Astrocyte of the spinal cord (primary cell): ENCODE measurements at places on chromosomes 16 and 17.

DNA sequence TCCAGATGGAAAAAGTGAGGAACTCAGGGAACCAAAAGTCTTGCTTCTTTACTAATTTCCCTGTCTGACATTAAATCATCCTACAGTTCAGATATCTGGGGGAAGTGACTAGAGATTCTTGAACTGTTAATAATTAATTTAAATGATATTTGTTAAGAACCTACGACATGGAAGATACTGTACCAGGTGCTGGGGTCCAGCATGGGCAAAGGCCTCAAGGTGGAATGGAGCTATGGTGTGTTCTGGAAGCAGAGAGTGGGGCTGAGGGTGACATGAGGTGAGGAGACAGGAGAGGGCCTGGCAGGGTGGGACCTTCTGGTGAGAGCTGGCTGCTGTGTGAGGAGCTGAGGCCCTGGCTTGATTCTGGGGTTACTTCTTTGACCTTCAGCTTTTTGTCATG is 6.0 kb upstream of the CCL2 start:
- no peak for DNase-seq

DNA sequence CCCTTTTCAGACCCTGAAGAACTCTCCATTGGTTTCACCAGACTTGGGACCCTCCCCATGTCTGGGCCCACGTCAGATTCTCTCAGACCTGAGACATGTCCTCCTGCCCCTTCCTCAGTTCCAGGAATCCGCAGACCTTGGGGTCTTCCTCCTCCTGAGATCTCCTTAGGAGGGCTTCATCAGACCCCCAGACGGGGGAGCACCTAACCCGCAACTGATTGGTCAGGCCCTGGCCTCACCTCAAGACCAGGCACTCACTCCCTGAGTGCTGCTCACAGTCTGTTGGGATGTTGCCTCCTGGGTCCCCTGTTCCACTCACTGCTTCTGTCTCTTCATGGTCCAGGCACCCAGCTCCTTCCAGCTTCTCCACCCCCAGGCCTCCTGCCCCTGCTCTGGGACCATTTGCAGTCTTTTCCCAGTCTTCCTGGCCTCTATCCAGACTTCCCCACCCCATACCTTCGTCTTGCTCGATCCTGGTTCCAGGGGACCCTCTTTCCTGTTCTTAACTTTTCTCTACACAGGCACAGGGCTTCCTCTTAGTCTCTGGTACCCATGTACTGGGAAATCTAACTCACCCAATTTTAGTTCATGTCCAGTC is 1.2 kb downstream of the GID4 start:
- DNase-seq, result no peak

DNA sequence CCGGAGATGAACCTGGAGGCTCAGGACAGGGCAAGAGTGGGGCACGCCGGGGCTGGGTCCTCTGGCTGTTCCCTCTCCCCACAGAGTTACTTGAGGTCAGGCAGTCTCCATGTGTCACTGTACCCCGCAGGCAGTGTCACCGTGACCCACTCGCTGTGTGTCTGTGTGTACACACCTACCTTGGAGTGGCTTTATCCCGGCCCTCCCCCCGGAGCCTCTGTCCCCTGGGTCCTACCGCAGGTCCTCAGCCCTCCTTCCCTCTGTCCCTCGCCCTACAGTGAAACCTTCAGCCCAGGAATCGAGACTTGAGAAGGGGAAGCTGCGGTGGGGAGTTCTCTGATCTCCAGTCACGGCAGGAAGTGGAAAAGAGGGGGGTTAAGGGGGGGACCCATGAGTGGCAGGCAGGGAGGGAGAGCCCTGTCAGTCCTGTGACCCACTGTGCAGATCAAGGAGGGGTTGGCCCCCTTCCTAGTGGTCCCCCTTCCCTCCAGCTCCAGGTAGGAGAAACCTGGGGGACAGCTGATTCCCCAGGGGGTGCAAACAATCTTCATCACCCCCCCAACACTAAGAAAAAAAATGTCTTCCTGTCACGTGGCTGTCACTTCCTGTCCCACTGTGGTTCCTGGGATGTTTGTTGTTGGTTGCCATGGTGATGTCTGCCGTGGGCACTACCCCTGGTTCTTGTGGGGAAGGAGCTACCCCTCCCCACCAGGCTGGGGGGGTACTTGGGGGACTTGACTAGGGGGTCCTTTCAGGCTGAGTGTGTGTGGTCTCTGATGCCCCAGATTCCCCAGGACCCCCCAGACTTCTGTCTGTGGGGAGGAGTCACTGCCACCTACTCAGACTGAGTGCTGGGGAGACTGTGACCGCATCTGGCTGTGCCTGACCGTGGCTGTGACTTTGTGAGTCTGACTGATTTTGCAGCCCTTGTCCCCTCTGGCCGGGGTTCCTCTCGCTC is 13.7 kb downstream of the RARA start:
- peak; percentile 84 for DNase-seq

DNA sequence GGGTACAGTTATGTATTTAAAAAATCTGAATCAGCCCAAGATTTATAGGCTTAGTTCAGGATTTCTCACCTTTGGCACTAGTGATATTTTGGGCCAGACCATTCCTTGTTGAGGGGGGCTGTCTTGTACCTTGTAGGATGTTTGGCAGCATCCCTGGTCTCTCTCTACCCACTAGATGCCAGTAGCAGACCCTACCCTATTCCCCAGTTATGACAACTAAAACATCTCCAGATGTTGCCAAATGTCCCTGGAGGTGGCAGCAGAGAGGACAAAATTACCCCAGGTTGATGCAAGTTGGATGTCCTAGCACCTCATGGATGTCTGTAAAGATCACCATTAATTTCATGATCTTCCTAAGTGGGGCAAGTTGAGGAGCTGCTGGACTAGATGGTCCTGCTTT is 45.8 kb downstream of the SYT17 start:
- DNase-seq, result no peak

DNA sequence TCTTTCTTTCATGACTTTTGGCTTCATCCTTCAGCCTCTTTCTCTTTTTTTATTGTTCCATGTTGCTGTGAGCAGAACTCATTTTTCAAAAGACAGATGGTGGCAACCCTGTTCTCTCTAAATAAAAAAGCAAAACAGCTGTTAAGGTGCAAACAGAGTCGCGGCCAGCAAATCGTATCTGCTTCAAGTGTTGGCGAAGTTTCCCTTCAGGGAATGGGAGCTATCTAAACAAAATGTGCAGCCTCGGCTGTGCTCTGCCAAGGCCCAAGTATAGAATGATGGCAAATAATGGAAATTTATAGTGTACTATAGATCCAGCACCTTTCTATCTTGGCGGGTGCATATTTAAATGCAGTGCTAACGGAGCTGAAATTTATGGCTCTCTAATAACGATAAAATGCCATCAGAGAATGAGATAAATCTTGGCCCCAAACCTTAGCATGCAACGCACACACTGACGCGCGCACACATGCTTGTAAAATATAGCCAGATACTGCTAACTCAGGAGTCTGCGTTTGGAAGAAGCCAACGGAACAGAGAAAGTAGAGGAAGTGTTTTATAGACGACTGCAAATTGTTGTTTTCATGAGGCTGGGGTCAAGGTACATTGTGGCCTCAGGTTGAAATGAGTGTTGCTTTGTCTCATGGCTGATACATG is 315.5 kb upstream of the RBFOX1 start:
- no peak for DNase-seq

DNA sequence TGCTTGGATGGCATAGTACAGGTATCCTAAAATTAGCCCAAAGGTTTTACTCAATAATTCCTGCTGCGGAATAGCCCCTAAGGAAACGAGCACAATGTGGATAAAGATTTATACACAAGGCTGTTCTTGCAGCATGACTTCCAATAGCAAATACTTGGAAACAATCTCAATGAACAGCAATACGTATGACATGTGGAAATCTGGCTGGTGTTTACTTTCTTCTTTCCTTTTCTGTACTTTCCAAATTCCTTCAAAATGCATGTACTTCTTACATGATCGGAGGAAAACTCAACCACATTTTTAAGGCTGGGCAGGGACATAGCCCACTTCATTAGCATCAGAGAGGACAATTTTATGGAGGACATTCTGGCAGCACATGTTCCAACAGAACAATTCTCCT is 86.6 kb downstream of the C16orf95 start:
- no peak for DNase-seq

DNA sequence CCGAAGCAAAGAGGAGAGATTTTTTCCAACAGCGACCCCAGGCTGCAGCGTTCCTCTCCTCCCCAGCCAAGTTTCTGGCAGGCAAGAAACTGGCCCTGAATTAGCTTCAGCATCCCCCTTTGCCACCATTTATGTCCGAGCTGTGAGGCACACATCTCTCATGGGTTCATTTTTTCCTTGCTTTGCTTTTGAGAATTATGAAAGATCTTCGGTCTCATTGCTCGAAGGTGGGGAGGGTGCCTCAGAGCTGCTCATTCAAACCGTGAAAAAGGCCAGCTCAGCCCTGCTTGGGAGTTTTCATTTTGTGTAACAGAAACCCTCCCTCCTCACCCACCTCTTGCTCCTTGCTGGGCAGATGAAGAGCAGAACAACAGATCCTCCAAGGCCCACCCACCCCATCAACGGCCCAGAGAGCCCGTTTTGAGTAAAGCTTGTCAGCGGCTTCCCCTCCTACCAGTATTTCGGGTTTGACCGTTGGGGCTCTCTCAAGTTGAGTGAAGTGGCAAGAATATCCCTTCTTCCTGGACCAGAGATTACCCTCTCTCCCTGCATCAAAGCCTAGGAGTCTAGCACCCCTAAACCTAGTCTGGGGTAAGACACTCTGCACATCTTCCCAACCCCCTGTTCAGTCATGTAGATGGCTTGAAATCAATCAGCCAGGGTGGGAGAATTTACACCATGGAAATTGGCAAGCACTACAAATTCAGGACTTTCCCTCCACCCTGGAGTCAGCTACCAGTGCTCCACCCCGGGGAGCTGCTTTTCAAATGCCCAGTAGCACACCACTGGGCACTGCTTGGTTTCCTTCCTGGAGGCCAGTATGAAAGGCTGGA is 1.8 kb downstream of the CCR7 start:
- no peak for DNase-seq

DNA sequence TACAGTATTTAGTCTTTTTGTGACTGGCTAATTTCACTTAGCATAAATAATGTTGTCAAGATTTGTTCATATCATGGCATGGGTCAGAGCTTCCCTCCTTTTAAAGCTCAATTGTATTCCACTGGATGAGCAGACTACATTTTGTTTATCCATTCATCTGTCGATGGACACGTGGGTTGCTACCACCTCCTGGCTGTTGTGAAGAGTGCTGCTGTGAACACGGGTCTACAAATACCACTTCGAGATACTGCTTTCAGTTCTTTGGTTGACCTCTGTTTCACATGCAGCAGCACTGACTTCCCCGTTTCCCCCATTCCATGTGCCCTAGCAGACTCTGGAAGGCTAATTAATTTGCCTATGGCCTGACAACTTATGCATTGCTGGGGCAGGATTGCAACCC is 285.4 kb downstream of the SHISA9 start:
- DNase-seq, result no peak

GRCh38 chr17:80035937-80036714 is at the start of gene CCDC40:
Gene CCDC40, plus strand, starts transcription at chr17:80036642. Its CDS starts 21 bp downstream, at chr17:80036663.
- DNase-seq, result peak; percentile 70

GRCh38 chr17:77435272-77436057 is 294.7 kb downstream of the SEC14L1 start:
- DNase-seq, result no peak

DNA sequence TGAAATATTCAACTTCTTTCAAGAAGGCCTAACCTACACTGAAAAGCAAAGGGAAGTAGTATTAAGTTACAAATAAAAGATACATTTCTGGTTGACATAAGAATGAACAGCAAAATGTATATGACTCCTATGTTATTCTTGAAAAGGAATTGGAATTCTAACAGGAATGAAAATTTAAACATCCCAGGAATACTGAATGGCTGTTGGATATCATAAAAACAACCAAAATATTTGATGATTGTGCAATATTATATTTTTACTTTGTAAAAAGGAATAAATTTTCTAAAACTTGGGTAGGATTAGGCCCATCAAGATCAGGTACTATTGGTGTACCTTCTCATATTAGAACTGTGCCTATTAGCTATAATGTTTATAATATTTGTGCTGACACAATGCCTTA is 50.0 kb downstream of the CYB5B start:
- DNase-seq, result no peak

- DNase-seq, result no peak
These were observed 9.6 kb downstream of the CYLD start for GRCh38 chr16:50751528-50751927.

DNA sequence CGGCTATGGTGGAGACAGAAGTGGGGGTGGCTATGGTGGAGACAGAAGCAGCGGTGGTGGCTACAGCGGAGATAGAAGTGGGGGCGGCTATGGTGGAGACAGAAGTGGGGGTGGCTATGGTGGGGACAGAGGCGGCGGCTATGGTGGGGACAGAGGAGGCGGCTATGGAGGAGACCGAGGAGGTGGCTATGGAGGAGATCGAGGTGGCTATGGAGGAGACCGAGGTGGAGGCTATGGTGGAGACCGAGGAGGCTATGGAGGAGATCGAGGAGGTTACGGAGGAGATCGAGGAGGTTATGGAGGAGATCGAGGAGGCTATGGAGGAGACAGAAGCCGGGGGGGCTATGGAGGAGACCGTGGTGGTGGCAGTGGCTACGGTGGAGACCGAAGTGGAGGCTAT is 24.1 kb downstream of the HEATR9 start:
- DNase-seq, result no peak

DNA sequence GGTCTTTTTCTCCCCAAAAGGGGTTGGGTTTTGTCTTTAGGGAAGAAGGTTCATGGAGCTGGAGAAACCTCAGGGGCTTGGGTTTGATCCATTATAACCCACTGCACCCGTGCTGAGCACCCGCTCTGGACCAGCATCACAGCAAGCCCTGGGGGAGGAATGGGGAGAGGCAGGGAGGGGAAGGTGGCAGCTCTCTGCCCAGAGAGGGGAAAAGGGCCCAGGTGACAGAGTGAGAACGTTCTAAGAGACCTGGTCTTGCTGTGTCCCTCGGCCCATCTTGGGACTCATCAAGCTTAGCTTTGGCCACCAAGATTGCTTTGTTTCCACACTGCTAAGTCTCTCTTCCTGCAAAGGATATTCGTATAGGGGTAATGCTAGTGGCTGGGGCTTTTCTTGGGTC is 38.2 kb upstream of the TAC4 start:
- no peak for DNase-seq

GRCh38 chr17:3503285-3503684 is 27.5 kb downstream of the ASPA start:
- no peak for DNase-seq

GRCh38 chr16:1792836-1793577 is 498 bp downstream of the IGFALS start:
- no peak for DNase-seq

GRCh38 chr16:22388101-22388644 is 13.8 kb upstream of the CDR2 start:
- DNase-seq, result no peak

GRCh38 chr16:87072101-87072500 is 245.1 kb downstream of the C16orf95 start:
- DNase-seq, result no peak

GRCh38 chr17:56317351-56318208 is 164.3 kb downstream of the ANKFN1 start:
- DNase-seq, result no peak

- peak; percentile 70 for DNase-seq
These were observed 2.0 kb downstream of the KDM6B start for GRCh38 chr17:7835814-7836595.

DNA sequence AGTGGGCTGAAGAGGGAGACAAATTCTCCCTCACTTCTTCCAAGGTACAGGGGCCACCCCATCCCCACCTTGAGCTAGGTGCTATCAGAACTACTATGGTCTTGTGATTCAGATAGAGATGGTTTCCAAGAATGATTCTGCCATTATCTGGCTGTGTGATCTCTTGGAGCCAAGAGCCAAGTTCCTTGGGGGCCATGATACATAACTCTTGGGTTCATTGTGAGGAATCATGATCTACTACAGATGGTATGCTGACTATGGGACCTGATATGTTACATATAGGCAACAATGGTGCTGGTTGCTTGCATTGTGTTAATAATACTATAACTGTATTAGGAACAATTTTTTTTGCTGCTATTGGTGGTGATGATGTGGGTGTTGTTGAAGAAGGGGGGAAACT is 45.7 kb downstream of the DYNLRB2 start:
- DNase-seq, result no peak
